GM12892 (cell line): ENCODE measurements at places on chromosomes 3 and 15.

GRCh38 chr3:192933779-192934460 is 16.3 kb upstream of the MB21D2 start:
- no peak for DNase-seq

- DNase-seq = no peak
Measured at GRCh38 chr15:77097248-77097721, 26.4 kb upstream of the TSPAN3 start.

DNA sequence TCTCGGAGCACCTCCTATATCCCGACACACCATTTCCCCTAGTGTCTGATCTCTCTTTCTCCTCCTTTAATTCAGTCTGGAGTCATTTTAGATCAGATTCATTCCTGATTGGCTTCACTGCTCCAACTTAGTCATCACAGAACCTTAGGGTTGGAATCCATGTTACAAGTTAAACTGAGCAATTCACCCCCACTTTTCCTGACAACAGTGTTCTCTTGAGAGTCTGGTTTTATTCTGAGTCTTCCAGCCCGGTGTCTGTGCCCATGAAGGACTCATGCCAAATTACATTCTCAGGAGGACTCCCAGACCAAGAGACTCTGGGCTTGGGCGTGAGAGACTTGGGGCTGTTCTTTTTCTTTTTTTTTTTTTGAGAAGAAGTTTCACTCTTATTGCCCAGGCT is 57.5 kb downstream of the LPP start:
- no peak for DNase-seq

- no peak for DNase-seq
Measured at GRCh38 chr3:79310016-79310415, 457.8 kb downstream of the ROBO1 start.

DNA sequence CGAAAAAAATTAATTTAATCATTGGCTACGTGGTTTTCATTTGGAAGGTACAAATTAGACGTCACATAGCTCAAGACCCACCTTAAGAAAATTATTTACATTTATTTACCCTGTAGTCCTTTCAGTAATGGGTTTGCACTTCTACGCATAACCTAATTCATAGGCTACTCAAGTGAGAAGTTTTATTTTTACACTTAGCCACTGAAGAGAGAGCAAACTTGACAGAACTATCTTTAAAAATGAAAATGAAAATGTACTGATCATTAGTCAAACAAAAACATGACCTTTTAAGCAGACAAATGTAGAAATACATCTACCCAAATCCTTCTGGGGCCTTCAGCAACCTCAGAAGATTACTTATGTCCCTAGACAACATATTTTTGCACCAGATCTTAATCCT is 269.4 kb upstream of the TTC14 start:
- no peak for DNase-seq

GRCh38 chr3:27990837-27991236 is 250.6 kb upstream of the CMC1 start:
- DNase-seq = no peak

DNA sequence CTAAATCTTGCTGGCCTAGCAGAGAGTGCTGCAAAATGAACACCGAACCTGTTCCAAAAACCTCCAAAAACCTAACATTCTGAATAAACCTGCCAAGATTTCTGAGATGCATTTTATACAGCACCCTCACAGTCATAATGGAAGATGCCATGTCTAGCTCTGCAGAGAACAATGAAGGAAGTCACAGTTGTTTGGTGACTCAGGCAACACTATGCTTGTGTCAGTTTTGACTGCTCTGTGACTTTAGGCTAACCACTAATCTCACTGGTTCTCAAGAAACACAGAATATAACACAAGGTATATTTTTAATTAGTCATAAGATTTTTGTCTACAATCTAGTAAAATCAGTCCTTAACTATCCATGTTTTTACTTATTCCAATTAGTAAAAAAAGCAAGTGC is 606.6 kb downstream of the TBL1XR1 start:
- no peak for DNase-seq

DNA sequence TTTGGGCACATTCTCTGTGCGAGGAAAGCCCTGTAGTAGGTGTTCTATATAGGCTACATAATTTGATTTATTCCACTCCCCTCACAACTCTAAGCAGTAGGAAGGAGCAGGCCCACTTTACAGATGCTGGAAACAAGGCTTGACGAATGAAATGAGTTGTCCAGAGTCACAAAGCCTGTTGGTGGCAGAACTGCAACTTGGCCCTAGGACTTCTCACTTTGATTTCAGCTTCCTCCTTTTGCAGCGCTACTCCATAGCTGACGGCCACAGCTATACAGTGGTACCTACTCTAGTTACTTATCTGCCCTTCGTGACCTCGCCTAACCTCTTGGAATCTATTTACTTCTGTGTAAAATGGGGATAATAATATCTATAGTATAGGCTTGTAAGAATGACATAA is 2.5 kb upstream of the IRAK2 start:
- no peak for DNase-seq

GRCh38 chr3:157868946-157869345 is 237.3 kb downstream of the SHOX2 start:
- no peak for DNase-seq

DNA sequence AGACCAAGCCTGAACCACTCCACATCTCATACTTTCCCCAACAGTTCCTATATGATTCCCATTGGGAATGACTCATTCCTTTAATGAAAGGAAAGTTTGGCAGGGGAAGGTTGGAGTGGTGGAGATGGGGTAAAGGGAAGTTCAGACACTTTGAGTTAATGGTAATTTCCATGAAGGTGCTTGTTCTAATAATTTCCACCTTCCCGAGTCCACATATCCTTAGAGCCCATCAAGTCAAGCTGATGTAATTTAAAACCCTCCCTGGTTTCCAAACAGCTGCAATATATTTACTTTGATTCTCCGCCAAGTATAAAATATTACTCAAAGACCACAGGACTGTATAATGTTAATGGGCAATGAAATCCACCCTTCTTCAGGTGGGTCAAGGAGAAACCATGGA is 95.0 kb upstream of the GALNT15 start:
- no peak for DNase-seq

DNA sequence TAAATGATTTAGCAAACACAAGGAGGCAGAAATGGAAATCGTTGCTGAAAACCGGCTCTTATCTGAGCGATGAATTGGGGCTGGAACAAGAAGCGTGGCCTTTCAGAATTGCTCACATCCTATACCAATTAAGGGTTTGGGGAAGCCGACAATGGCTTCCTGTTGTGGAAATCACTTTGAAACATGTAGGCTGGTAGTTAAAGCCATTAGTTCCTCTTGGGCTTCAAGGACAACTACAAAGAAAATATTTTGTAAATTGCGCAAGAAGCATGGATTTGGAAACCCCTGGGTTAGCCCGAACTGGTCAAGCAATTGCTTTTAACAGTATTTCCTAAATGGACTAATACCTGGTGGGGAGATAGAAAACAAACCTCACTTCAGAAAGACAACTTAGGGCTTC is 182.4 kb downstream of the ADAMTS9 start:
- no peak for DNase-seq

DNA sequence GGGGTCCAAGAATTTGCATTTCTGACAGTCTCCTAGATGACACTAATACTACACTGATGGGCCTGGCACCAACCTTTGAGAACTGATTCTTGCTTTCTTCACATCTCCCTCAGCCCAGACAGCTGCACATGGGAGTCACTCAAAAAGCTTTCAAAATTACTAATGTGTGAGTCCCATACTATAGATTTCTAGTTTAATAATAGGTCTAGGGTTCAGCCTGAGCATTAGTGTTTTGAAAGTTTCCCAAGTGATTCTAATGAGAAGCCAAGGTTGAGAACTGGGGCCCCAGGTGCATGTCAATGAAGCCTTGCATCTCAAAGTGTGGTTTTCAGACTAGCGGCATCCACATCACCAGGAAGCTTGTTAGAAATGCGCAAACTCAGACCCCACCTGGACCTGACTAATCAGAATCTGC is 159.9 kb upstream of the CMC1 start:
- DNase-seq = no peak

GRCh38 chr15:74866090-74866489 is 7.1 kb downstream of the SCAMP2 start:
- DNase-seq = no peak

- no peak for DNase-seq
Measured at GRCh38 chr3:187292181-187292580, 644 bp upstream of the MASP1 start.

- no peak for DNase-seq
Measured at GRCh38 chr15:66095871-66096687, 157.5 kb downstream of the MEGF11 start.

- no peak for DNase-seq
Measured at GRCh38 chr3:23136054-23136453, 67.1 kb upstream of the UBE2E2 start.

GRCh38 chr3:166304584-166304983 is 467.4 kb upstream of the BCHE start:
- no peak for DNase-seq

DNA sequence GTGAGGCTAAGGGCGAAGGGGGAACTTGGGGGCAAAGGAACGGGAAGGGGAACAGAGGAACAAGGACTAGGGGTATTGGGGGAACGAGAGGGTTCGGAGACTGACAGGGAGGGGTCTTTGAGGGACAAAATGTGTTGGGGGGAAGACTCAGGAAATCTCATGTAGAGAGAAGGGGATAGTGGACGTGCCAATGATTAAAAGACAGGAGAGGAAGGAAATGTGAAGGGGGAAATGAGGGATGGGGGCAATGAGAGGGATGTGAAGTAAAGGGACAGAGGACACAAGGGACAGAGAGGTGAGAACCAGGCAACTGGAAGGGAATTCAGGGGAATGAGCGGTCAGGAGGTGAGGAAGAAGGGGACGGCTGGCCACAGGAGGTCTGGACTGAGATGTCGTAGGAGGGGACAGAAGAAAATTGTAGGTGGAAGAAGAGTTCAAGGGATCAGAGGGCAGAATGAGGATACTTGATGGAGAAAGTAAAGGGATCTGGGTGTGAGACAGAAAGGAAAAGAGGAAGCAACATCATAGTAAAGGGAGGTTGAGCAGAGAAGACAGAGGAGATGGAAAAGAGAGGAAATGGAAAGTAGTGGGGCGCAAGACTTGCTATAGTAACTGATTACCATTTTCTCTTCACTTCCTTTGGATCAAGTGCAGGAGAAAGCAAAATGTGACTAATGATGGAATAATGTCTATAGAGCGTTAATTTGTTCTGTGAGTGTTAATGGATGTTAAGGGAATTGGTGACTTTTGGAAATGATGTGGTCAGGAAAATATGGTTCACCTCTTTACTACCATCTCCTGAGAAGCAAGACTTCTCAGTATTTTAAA is 749 bp downstream of the RAB8B start:
- no peak for DNase-seq

GRCh38 chr15:69064649-69065048 is 50.2 kb downstream of the NOX5 start:
- DNase-seq = no peak

GRCh38 chr15:43872416-43873020 is 45.7 kb downstream of the WDR76 start:
- no peak for DNase-seq

DNA sequence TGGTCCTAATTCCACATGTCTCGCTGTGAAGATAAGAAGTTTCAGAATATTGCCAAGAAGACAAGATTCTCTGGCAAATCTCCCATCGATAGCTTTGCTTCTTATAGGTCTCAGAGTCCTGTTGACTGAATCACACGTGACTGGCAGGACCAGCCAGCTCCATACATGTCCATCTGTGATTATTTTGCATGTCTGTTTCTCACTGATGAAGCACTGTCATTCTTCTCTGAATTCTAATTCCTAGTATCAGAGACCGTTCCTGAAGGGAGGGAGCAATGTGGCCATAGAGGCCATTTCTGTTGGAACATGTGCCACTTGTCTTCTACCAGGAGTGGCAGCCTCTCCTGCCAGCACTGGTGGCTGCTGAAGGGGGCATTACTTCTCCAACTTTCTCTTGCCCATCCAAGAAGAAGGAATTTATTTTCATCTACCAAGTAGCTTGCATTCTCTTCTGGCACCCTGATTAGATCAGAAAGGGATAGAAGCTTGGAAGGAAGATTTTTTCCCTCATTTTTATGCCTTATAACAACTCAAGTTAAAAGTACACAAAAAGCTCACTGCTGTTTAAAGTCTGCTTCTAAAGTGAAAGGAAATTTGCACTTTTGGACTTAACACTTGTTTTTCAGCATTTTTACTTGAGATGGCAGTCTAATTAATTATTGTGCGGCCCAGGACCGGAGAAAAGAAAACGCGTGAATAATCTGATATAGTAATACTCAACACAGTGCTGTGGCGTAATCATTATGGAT is 115.8 kb downstream of the IQCH start:
- no peak for DNase-seq

GRCh38 chr3:54173371-54173770 is 51.0 kb downstream of the CACNA2D3 start:
- no peak for DNase-seq

- DNase-seq = no peak
Measured at GRCh38 chr3:4980229-4981203, 1.3 kb downstream of the BHLHE40 start.

DNA sequence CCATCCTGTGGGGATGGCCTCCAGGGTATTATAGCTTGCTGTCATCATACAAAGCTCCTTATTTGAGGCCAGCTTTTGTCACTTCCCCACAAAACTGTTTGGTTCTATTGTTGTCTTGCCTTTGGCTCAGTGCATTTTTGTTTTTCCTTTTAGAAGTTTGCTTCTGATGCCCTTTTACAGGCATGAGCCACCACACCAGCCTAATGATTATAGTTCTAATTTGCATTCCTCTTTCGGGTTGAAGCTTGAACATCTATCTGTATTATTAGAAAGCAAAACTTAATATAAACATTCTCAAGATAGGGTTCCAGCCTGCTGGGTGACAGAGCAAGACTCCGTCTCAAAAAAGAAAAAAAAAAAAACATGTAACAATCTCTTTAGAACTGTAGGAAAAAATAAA is 39.8 kb downstream of the SMARCC1 start:
- DNase-seq = no peak

- peak; percentile 1 for DNase-seq
Measured at GRCh38 chr3:40961104-40961857, 238.0 kb upstream of the CTNNB1 start.

DNA sequence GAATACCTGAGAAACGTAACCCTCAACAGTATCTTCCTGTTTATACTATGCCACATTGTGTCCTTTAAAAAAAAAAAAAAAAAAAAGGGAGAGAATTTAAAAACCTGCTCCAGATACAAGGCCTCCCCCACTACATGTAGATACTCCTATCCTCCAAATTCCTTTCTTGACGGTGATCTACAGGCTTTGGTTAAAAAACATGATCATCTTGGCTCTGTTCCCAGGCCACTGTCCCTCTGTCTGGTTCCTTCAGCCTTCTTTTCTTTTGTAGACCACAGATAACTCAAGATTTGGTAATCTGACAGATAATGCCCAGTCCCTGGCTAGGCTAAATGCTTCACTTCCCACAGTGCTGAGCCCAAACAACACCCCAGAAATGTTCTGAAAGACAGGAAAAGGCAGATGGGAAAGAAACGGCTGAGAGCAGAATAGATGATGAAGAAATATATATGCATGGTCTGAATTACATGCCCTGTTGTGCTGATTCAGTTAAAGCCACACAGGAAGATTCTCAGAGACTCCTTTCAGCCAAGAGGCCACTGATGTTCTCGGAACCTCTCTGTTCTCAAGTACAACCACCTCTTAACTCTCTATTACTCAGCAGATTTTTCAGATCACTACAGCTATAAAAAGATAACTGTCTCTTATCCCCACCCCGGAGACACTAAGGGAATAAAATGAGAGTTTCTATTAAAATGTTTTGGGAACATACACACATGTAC is 48.3 kb downstream of the NPTN start:
- no peak for DNase-seq
